CD4-positive, alpha-beta T cell treated with Interleukin-15 for 1 hour (primary cell): ENCODE measurements at places on chromosomes 13 and 19.

DNA sequence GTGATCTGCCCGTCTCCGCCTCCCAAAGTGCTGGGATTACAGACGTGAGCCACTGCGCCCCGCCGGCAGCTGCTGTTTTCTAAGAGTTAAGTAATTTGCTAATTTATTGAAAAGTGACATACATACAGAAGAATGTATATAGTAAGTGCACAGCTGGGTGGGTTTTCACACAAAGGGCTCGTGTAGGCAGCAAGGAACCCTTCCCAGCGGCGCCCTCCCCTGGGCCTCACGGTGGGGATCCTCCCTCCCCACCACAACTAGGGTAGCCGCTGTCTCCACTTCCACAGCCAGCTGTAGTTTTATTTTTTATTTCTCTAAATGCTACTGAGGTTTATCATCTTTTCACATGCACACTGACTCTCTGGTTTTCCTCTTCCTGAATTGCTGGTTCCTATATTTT, 64.9 kb downstream of the CRYL1 start:
- no peak for DNase-seq

DNA sequence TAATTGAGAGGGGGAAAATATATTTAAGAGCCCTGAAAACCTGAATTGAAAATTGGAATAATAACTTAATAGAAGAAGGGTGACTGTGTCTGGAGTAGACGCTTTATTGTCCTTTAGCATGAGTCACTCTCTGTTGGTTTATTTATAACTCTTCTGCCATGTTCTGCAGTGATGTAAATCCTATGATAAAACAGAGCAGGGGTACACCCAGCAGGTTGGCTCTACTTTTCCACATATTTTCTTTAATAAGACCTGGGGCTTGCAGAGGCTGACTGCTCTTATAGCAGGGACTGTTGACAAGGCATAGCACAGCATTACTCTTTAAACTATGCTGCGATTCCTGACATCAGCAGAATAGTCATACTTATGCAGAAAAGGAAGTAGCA, 389.9 kb upstream of the PCDH9 start:
- no peak for DNase-seq

GRCh38 chr13:21638319-21639282, 32.3 kb upstream of the FGF9 start:
- no peak for DNase-seq

GRCh38 chr13:76730220-76730619, 156.0 kb downstream of the KCTD12 start:
- DNase-seq = no peak

- no peak for DNase-seq
Measured at GRCh38 chr13:111365149-111366005, 44.9 kb downstream of the TEX29 start.

- no peak for DNase-seq
Measured at GRCh38 chr13:88153353-88153752, 482.2 kb downstream of the SLITRK5 start.

GRCh38 chr19:8615813-8616596, 5.5 kb upstream of the ADAMTS10 start:
- peak; percentile 63 for DNase-seq

DNA sequence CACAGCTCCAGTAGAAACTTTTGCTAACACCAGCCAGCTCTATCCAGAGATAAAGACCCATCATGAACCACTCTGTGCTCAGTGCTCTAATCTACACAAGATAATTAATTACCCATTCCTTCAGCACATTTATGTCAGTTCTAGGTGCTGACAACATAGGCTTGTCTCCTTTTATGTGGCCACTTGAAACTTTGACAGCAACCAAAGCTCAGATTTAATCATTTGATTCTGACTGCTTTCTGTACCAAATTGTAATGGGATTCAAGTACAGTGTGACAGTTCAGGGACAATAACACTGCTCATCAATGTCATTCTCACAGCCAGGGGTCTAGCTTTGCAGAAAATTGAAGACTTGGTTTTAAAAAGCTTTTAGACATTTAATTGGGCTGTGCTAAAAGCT, 266.6 kb downstream of the KCTD12 start:
- no peak for DNase-seq

- peak; percentile 71 for DNase-seq
Measured at GRCh38 chr19:56252699-56253422, 19.7 kb upstream of the EDDM13 start.

- DNase-seq = no peak
Measured at GRCh38 chr13:66492479-66492878, 737.7 kb downstream of the PCDH9 start.

GRCh38 chr13:36130552-36131221, 495 bp downstream of the DCLK1 start:
- DNase-seq = no peak

GRCh38 chr13:106568299-106569003, 514 bp upstream of the ARGLU1 start:
- DNase-seq = no peak

DNA sequence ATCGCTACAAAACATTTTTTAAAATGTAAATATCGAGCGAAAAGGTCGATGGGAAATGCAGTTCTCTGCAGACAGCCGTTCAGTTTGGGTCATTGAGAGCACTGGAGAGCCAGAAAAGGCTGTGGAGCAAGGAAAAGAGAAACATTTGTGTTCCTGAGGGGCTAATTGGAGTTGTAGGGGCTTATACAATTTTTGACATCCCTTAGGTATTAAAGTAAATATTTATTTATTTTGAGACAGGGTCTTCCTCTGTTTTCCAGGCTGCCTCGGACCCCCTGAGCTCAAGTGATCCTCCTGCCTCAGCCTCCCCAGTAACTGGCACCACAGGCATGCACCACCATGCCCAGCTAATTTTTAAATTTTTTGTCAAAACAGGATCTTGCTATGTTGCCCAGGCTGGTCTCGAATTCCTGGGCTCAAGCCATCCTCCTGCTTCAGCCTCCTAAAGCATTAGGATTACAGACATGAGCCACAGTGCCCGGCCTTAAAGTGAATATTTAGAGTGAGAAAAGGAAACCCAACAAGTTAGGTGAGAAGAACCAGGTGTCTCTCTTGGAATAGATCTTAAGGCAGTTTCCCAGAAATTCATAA, 825 bp upstream of the YIF1B start:
- no peak for DNase-seq

DNA sequence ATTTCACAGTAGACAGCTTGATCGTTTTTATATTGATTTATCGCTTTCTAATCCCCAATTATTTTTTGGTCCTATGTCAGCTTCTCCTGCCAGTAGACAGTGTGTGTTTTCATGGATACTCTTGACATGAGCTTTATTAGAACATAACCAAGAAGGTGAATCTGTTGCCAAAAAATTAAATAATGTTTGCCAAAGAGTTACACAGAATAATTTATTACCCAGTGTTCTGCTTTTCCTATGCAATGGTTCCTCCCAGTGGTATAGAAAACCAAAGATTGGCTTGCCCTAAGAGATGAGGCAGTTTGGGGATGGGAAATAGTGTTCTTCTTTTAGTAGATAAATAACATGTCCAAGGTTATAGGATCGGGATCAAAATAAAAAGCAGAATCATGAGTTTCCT, 8.5 kb upstream of the FRY start:
- no peak for DNase-seq

- DNase-seq = no peak
Measured at GRCh38 chr13:46801858-46802257, 4.9 kb upstream of the ESD start.
